ENCODE measurements at places on chromosomes 16 and 17. TPM values are rescaled to one million over a fixed set of nuclear protein-coding genes. Genes with fewer than 3 reads are reported as not detected.

- DNase-seq, result no peak
These were observed 152.0 kb upstream of the HS3ST3A1 start for GRCh38 chr17:13753771-13754170.

GRCh38 chr17:6064868-6065267 is 5.3 kb upstream of the WSCD1 start:
- DNase-seq, result no peak

DNA sequence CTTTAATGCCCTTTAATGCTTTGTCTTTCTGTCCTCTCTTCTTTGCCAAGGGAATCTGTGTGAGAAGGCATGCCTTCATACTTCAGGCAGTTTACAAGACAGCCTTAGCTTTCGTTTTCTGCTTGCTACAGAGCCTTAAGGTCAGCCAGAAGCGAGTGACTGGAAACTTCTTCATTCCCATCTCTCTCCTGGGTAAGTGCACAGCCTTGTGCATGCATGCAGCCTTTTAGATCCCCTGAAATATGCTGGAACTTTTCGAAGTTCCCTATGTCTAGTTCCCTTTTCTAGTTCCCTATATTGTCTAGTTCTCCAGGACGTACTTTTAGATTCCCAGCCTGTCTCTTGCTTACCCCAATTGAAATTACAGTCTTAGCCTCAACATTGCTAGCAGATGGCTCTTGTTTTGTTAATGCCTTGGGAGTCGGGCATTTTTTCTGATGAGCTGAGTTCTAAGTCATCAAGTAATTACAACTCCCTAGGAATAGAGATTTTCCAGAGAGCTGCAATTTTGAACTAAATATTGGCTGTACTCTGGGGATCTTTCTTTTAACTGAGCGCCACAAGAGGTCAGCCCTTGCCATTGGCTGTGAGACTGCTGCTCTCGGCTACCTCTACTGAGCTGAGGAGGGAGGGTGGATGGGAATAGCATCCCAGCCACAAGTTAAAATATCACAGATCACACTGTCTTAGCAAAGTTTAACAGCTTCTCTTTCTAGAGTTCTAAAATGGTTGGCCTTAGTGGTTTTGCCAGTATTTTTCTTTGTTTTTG is 22.7 kb upstream of the PPM1D start:
- no peak for DNase-seq

The CFAP97D1 gene
- not detected for polyA plus RNA-seq

DNA sequence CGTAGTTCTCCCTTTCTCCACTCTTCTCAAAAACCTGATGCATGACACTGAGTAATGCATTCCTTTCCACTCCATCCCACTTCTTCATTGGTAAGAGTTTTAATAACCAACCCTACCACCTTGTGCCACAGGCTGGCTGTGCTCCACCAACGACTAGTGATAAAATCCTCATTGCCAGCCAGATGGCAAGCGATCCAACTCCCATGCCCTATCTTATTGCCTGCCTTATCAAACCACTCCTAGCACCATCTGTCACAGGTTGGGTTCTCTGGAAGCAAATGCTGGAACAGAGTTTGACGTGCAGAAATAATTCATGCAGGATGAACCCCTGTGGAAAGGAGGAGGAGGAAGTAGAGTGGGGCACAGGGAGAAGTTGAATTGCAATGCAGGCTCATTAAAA is 99.5 kb downstream of the CHD9NB start:
- DNase-seq, result no peak

DNA sequence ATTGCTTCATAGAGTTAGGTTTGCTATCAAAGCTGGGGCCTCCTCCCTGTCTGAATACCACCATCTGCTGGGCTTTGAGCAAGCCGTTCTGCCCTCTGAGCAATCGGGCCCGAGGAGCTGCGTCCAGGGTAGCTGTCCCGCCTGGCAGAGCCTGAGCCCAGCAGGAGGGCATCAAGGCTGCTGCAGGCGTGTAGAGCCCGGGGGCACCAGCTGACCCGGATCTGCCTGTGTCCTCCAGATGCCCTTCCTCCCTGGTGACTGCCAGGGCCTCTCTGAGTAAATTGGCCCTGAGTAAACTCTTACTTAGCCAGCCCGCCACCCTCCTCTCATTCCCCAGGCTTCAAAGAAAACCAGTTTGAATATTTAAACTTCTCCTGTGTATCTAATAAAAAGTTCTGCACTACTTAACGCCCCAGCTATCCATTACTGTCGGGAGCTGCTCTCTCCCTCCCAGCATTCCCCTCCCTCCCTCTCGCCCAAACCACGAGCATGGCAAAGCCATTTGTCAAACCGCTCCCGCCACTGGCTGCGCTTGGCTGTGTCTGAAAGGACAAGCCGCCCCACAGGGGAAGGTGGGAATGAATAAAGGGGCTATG is 16.4 kb downstream of the CDK5RAP3 start:
- DNase-seq, result peak; percentile 94

- no peak for DNase-seq
These were observed 60.8 kb downstream of the TMEM235 start for GRCh38 chr17:78291944-78292910.

DNA sequence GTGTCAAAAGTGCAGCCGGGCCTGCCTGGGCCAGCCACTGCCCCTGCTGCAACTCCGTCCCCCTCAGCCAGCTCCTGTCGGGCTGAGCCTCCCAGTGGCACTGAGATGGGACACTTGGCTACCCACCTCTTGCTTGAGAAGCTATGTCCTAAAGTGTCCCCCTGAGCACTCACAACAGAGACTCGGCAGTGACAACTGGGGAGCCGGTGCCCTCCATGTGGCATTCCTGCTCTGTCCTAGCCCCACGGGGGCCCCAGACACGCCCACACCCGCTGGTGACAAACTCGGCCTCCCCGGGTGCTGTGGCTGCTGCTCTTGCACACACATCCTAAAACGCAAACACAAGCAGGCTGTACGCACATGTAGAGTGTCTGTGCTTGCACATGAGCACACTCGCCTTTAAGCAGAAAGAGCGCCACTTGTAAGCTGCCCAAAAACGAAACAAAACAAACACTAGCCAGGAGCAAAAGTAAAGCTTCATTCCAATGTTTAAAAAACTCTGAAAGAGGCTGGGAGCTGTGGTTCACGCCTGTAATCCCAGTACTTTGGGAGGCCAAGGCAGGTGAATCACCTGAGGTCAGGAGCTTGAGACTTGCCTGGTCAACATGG is 253.9 kb downstream of the RBFOX3 start:
- DNase-seq, result no peak

DNA sequence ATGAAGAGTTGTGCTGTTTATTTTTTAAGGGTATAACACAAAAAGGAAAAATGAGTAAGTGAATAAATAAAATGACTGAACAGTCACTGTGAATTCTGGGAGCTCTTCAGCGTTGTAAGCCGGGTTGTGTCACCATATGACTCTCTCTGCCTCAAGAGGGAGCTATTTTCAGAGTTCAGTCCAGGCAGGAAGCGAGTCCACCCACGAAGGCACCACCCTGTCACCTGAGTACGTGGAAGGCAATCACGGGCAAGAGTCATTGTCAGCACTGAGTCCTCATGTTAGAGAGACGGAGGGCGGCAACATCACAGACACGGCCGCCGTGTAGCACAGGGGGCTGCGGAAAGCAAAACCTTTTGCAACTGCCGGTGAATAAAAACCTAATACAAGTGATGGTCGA is 227.6 kb downstream of the UTP18 start:
- DNase-seq, result no peak

- no peak for DNase-seq
These were observed 55.3 kb downstream of the SKAP1 start for GRCh38 chr17:48374650-48375230.

- no peak for DNase-seq
These were observed 94.9 kb downstream of the AMFR start for GRCh38 chr16:56330476-56330875.

- DNase-seq, result peak; percentile 65
These were observed 39.7 kb downstream of the NACA2 start for GRCh38 chr17:61551255-61551742.

DNA sequence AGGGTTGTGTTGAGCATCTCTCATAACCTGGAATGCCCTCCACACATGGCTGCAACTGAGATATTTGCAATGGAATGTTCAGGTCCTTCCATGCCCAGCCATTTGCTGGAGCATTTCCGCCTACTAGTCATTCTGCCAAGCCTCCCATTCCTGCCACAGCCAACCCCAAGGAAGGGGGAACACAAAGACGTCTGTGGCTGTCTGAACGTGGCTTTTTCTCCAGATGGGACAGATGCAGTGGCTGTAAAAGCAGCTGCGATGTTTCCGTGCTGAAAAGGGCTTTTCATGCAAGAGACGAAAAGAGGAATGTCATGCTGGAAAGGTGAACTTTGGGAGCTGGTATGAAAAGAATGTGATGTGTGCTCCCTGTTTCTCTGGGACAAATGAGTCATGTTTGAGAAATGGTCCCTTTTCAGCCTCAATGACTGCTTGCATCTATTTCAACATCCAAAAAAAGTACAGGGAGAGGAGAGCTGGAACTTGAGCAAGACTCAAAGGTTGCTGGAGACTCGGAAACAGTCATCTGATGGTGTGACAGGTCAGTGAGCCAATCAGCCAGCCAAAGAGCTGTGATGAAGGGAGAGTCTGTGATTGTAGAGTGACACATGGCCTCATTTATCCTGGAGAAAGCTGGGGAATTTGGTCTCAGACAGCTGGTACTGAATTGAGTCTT is 208.9 kb downstream of the SHISA9 start:
- DNase-seq, result peak; percentile 45

Measured in kidney (tissue), 22 donors.